PC-9 (cell line): ENCODE measurements at places on chromosomes 1 and 21. TPM values are rescaled to one million over a fixed set of nuclear protein-coding genes. Genes with fewer than 3 reads are reported as not detected.

GRCh38 chr21:42493109-42494060, 2.6 kb downstream of the RSPH1 start:
- H3K4me1 ChIP-seq = peaks cover 15% of the 10 kb centered on the region
- H3K36me3 ChIP-seq = no peaks in the 10 kb centered on the region
- DNase-seq = no peak
- H3K4me3 ChIP-seq = no peak overlapping the region
- H3K27me3 ChIP-seq = no peaks in the 10 kb centered on the region

DNA sequence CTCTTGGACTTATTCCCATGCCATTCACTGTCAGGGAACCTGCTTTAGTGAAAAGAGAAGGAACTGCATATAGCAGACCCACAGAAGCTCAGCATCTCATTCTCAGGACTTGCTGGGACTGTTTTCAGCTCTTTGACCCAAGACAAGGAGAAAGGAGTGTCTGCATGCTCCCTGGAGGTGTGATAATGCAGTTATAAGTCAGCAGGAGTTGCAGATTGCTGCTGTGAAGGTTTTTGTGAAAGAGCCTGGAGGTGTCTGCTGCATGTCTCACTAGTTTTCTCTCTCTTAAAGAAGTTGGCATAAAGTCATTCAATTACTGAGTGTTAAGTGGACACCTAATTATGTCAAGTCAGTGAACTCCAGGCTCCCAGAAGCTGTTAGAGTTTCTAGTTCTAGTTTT, 343.4 kb downstream of the BRINP2 start:
- H3K27me3 ChIP-seq = no peaks in the 10 kb centered on the region
- no peak overlapping the region for H3K27ac ChIP-seq
- H3K36me3 ChIP-seq = no peaks in the 10 kb centered on the region

DNA sequence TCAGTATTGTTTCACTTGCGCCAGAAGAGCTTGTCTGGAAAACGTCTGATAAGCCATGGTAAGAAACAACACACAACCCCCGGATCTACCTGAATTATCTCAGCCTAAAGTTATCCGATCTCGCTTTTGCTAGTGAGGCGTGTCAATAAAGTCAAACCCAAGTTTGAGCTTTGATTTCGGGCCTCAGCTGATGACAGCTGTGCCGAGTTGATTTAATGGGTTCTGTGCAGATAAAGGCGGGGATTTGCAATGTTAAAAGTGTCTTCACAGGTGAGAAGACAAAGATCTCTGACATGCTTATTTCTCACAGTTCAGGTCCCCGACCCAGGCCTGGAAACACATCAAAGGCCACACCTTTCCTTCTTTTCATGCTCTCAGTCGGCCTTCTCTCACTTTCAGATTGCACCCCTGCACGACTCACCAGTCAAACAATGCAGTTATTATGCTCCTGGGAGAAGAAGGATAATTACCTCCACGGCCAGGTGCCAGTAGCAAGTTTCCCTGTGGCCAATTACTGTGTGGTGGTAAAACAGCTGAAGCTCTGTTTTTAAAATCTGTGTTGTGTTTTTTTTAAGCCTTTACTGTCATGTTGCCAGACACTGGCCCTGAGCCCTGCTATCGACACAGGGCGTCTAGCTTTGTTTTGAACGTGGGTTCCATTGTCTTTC, 245.3 kb upstream of the RUNX1 start:
- H3K36me3 ChIP-seq = no peaks in the 10 kb centered on the region
- DNase-seq = no peak
- H3K27ac ChIP-seq = peak overlapping the region; percentile 49
- H3K4me3 ChIP-seq = no peak overlapping the region
- H3K4me1 ChIP-seq = peaks cover 12% of the 10 kb centered on the region

DNA sequence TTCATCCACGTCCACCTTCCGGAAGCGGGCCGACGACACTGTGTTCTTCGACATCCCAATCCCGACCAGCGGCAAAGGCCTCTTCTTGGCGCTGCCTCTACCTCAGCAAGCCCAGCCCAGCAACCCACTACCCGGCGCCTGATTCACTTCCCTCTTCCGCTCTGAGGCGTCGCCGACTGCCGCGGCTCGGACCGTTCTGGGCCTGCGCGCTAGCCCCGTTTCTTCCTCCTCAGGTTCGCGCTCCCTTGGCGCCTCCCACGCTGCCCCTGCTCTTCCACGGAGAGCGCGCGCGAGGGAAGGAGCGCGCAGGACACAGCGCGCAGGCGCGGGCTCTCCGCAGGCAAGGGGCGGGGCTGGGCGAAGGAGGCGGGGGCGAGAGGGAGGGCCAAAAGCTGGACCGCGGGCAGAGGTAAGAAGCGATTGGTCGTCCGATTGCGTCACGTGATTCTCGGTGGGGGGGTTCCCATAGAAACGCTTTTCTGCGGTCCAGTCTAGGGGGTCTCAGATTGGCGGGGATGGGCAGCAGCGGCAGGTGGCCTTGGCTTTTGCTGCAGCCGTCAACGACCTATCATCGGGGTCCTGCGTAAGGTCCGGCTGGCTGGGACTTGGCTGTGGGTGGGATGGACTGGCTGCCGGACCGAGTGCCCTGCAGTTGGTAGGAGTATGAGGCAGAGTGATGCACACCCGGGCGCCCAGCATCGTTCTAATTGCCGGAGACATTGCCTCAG, at the start of gene ARPC5:
Gene ARPC5 (minus strand): TSS at position 178 of the 728 bp plus-strand sequence. CDS start 124 bp downstream, at position 54.
- H3K27ac ChIP-seq = peak within 1 kb of the TSS; percentile 69
- H3K4me1 ChIP-seq = peaks cover 36% of the 10 kb centered on the region
- peak within 1 kb of the TSS; percentile 98 for H3K4me3 ChIP-seq
- DNase-seq = peak; percentile 96
- H3K27me3 ChIP-seq = no peaks in the 10 kb centered on the region

- peaks cover 57% of the 10 kb centered on the region for H3K4me1 ChIP-seq
Observed at GRCh38 chr1:25568834-25569596, 25.6 kb downstream of the LDLRAP1 start.

GRCh38 chr1:183223467-183223866, 37.4 kb downstream of the LAMC2 start:
- H3K36me3 ChIP-seq = peaks cover 36% of the 10 kb centered on the region; the same call in 1 of the 2 replicates
- no peak overlapping the region for H3K4me3 ChIP-seq
- H3K27me3 ChIP-seq = no peaks in the 10 kb centered on the region

- H3K27me3 ChIP-seq = no peaks in the 10 kb centered on the region
- no peak overlapping the region for H3K27ac ChIP-seq
- DNase-seq = no peak
- H3K36me3 ChIP-seq = no peaks in the 10 kb centered on the region; the same call in 1 of the 2 replicates
Observed at GRCh38 chr1:37884145-37884544, 24.8 kb upstream of the MTF1 start.

RHD gene
- not detected in 2 replicates for total RNA-seq
